Astrocyte (in vitro differentiated cells and primary cell): ENCODE measurements at places on chromosomes 3 and 15.

GRCh38 chr3:195462308-195462610 is 19.4 kb upstream of the ACAP2 start:
- DNase-seq: no peak

DNA sequence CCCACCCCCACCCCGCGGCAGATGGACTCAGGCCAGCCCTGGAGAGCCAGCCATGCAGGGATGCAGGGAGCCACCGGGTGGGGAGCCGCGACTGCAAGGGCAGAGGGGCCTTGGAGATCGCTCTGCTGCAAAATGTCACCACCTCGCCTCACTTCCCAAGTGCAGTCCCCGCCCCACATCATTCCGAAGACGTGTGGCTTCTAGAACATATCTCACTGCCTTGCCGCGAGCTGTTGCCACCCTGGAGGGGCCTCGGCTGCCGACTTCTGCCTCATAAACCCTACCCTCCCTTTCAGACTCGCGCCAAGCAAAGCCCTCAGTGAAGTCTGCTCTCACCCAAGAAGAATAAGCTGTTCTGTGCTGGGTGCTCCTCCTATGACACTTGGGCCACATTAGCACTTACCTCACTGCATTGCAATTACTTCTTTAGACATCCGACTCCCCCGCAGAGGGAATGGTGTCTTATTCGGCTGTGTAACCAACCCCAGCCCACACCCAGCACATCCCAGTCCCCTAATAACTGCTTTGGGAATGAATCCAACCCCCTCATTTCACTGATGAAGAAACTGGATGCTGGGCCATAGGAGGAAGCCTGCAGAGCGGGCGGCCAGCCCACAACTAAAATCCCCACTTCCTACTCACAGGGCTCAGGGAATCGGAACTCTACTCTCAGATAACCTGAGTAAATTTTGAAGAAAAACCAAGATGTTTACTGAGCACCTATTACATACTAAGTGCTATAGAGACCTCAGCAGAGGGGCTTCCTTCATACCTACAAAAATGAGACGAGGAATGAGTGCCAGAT is 8.6 kb downstream of the TLE3 start:
- DNase-seq: peak; percentile 67

- no peak for DNase-seq
Observed at GRCh38 chr15:101490922-101491733, 1.6 kb upstream of the PCSK6 start.

- DNase-seq: no peak
Observed at GRCh38 chr3:53675942-53676341, 170.3 kb downstream of the CHDH start.

DNA sequence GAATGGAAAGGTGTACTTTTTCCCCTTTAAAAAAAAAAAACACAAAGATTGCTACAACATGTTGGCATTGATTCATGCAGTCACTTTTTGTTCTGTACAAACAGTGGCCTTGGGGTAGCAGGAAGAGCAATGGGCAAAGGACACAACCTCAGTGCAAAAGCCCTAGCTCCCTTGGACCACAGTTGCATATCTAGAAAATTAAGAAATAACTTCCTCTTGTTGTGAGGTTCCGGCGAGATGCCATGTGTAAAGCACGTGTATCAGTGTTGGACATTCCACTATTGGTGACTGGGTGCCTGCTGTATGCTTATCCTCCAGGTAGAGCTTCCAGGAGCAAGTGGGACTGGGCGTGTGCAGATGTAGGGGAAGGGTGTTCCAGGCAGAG is 164.5 kb downstream of the THSD4 start:
- no peak for DNase-seq

DNA sequence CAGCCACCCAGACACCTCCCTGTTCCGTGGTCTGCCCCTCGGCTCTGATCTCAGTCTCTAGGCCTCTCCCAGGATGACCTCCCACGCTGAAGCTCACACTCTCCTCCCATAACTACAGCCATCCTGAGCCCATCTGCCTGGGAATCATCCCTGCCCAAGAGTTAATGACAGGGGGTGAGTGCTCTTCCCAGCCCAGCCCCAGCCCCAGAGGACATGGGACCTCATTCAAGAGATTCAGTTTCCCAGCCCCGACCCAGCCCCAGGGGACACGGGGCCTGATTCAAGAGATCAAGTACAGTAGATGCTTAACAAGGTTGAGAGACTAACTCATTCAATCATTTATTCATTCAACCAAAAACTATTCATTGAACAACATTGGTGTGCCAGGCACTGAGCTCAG is 272.0 kb downstream of the XXYLT1 start:
- DNase-seq: no peak

- DNase-seq: no peak
Observed at GRCh38 chr3:10533737-10534023, 28.3 kb upstream of the ATP2B2 start.

DNA sequence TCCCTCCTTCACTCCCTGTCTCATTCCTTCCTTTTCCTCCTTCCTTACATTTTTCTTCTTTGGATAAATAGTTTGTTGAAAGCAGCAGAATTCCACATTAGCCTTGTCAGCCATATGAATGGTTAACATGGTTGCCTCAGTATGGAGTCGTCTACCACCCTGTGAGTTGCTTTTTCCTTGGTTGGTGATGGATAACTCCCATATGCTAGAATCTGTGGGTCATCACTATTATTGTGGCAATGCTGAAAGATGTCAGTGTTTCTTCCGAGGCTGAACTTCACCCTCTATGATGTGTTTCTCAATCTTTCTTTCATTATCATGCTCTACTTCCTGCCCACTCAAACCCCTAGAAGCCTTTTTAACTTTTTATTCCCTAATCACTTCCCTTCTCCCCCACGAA is 481.8 kb upstream of the KCNMB2 start:
- DNase-seq: no peak

DNA sequence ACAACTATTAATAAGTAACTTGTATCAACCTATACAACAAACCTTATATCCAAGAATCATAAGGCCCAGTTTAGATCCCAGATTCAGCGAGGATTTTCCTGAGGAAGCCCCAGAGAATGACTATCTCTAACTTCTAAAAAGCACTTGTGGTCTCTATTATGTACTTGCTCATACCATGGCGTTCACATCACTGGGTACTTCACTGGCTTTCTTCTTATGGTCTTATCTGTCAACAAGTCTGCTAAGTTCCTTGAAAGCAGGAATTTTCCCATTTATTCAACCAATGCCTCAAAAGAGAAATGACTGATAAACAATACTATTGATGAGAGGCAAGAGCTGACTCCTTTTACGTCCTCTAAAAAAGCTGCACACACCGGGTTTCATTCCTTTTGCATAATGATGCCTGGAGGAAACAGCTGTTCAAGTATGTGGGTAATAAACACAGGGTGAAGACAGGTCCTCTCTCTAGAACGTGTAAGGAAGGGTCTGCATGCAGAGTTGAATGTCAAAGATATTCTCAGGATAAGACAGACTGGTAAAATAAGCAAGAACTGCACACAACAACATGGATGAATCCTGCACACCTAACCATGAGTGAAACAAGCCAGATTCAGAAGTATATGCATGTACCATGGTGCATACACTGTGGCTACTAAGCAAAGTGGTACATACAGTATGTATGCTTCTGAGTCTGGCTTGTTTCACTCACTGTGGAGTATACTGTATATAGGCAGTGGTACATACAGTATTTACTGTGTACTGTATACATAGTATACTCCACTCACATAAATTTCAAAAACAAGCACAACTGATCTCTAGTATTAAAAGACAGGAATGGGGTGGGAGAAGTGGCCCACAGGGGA is 408.7 kb downstream of the SHQ1 start:
- DNase-seq: peak; percentile 50
